ENCODE measurements at places on chromosomes 11 and 22.
A peak's percentile ranks its signal among the peaks of the same experiment; 100 is the strongest.

GRCh38 chr11:34204396-34205279, 99.2 kb downstream of the NAT10 start:
- no peak for DNase-seq

DNA sequence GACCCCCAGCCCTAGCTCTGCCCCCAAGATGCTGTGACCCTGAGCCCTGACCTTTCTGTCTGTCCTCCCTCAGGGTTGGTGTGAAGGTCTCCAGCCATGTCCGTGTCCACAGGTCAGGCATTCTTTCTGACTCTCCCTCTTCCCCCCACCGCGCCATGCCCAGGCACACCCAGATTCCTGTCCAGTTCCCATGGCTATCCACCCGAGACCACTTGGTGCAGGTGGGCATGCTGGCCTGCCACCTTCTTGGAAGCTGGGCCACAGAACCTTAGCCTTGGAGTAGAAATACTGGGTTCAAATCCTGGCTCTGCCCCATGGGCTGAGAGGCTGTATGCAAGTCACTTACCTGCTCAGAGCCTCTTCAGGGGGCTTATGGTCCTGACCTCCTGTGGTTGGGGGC, 2.3 kb upstream of the PLCB3 start:
- DNase-seq: no peak

GRCh38 chr22:27796829-27797519, 4.6 kb downstream of the MN1 start:
- no peak for DNase-seq

DNA sequence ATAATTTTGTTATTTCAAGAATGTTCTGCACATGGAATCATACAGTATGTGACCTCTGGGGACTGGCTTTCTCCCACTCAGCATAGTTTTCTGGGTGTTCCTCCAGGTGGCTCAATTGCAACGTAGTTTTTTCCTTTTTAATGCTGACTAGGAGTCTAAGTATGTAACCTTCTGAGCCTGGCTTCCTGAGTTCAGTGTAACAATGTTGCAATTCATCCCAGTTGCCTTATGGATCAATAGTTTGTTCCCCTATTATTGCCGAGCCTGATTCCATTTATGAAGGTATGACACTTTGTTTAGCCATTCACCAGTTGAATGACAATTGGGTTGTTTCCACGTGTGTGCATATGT, 128.3 kb downstream of the CRYBB2 start:
- DNase-seq: no peak

DNA sequence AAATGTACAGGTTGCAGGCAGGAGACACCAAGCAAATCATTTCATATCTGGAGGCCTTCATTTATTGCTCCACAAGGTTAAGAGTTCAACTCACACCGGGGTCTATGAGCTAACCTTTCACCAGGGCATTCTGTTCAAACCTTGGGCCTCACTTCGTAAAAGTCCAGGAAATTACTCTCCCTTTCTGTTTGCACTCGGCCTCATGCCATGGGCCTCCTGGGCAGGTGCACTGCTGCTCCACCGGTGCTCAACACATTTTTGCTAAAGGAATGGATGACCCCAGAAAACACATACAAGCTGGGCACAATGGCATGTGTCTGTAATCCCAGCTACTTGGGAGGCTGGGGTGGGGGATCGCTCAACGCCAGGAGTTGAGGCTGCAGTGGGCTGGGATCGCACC, 16.6 kb upstream of the RRP7A start:
- no peak for DNase-seq

- DNase-seq: no peak
Measured at GRCh38 chr22:24973872-24974271, 21.4 kb downstream of the KIAA1671 start.

GRCh38 chr22:24391836-24392217, 35.6 kb upstream of the ADORA2A start:
- peak; percentile 9 for DNase-seq

DNA sequence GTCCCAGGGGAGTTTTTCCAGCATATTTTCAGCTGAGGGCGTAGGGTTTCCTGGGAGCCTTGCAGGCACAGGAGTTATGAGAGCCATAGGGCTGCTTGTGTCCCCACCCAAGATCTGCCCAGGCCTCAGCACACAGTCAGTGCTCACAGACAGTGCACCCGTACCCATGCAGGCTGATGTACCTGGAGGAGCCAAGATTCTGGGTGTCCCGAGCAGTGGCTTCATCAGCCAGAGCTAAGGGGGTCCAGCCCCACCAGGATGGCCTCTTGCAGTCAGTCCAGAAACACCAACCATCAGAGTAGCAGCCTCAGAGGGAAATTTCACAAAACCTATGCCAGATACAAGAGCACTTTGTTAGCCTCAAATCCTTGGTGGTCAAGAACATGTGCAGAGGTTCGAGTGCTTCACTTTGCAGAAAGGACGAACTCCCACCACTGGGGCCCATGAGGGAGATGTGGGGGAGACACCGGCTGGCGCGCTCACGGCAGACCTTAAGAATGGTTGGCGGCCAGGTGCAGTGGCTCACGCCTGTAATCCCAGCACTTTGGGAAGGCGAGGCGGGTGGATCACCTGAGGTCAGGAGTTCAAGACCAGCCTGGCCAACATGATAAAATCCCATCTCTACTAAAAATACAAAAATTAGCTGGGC, 43.8 kb upstream of the RTL6 start:
- no peak for DNase-seq

GRCh38 chr11:44559207-44559939, 6.1 kb upstream of the CD82 start:
- peak; percentile 89 for DNase-seq

DNA sequence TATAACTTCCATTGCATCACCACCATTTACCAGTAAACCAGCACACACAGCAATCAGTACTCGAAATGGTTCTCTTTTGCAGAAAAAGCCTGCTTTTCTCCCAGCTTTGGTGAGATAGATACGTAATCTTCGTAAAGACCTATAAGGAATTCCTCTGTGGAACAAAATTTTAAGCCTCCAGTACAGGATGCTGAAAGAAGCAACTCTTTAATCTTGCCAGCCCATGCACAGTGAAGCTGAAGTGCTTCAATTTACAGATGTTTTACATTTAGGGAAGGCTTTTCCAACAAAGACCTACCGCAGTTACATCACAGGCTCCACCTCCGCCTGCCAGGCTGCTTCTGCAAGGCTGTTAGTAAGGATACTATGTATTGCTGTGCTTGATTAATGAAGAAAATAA, 1.9 kb downstream of the ELMOD1 start:
- DNase-seq: no peak

- DNase-seq: no peak
Measured at GRCh38 chr11:115317277-115318185, 186.7 kb downstream of the CADM1 start.

- no peak for DNase-seq
Measured at GRCh38 chr11:31722754-31723153, 88.4 kb downstream of the PAX6 start.

- DNase-seq: peak; percentile 78
Measured at GRCh38 chr11:33063326-33063881, 24.0 kb downstream of the TCP11L1 start.

DNA sequence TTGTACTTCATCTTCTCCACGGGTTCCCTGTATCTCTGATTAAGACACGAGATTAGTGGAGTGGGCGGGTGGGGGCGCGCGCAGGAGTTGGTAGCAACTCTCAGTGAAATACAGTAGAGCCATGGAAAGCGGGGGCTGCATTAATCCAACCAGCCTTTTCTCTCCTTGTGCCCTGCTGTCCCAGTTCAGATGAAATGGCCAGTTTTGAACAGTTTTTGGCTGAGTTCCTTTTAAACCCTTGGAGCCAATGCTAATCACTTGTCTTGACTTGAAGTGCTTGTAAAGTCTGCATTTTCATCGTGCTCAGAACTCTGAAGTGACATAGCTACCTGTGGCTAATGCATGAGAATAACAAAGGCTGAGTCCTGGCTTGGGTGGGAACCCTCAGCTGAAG, 734 bp upstream of the TMEM123 start:
- no peak for DNase-seq

DNA sequence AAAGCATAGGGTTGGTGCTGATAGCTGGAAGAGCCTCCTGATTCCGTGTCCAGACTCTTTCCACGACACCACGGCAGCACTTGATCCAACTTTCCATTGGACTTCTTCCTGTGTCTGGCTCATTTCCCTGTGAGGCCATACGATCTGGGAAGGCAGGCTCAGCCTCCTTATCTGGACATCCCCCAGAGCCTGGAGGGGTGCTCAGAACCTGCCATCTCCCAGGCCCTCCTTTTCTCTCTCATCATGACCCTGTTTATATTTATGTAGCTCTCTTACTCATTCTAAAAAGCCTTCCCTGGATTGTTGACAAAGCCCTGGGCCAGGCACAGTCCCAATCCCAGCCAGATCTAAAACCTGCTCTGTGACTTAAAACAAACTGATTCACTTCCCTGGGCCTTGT, 7.8 kb upstream of the BCL9L start:
- no peak for DNase-seq

GRCh38 chr11:4577761-4578160, 3.8 kb upstream of the OR52I2 start:
- no peak for DNase-seq

DNA sequence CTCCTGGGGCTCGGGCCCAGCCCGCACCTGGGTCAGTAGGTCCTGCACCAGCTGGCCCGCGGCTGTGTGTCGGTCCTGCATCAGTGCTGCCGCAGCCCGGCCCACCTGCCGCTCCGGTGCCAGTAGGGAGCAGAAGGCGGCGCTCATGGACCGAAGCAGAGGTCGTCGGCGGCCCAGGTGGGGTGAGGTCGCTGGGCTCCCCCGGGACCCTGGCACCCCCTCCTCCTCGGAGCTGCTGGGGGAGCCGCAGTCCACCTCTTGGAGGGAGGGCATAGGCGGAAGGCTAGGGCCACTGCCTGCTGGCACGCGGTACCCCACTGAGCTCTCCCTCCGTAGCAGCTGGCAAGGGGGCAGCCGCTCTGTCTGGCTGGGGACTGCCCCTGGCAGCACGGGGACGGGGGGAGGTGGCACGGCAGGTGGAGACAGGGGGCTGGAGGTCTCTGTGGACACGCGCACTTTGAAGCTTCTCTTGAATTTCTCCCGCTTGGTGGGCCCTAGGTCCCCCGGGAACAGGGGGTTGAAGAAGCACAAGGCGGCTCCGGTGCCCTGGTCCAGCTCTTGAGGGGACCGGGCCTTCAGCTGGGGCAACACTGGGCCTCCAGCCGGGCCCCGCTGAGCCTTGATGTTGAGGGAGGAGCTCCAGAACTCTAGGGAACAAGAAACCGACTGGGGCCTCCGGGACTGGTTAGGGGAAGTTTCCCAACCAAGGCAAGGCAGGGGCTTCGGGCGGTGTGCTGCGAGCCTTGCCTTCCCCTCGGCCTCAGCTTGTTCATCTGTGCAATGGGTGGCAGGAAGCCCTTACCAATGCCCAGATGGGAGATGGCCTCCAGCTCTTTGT, 1.4 kb downstream of the RIN1 start:
- peak; percentile 64 for DNase-seq

GRCh38 chr22:20091690-20092476, 11.8 kb downstream of the DGCR8 start:
- no peak for DNase-seq

GRCh38 chr11:127649071-127649470, 648.5 kb upstream of the KIRREL3 start:
- no peak for DNase-seq

DNA sequence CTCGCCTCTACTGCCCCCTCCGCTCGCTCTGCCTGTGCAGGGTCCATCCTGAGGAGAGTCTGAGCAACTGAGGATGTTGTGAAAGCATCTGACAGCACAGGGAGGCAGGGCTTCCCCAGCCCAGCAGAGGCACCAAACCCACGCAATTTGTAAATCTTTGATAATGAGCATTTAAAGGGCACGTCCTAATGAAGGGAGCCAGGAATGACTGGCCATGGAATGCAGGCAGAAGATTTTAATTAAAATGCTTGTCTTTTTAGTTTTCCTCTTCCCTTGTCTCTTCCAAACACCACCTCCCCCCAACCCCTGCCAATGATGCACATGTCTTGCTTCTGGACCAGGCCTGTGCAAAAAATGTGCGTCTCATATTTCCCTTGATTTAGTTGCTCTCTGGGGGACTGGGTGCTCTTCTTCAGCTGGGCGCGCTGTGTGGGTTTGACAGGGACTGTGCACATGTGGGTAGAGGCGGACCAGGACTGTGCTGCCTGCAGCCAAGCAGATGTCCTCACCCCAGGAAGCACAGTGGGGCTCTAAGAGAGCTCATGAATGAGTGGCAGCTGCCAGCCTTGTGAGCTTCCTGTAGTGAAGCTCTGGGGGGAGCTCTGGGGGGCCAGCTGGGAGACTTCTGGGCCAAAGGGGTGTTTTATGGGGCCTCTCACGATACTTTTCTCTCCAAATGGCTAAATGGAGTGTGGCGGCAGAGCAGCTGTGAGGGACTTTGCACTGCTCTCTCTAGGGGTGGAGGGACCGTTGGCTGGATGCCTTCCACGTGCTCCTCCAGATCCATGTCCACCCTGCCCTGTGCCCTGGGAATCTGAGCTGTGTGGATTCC, 273.5 kb downstream of the ST3GAL4 start:
- no peak for DNase-seq

DNA sequence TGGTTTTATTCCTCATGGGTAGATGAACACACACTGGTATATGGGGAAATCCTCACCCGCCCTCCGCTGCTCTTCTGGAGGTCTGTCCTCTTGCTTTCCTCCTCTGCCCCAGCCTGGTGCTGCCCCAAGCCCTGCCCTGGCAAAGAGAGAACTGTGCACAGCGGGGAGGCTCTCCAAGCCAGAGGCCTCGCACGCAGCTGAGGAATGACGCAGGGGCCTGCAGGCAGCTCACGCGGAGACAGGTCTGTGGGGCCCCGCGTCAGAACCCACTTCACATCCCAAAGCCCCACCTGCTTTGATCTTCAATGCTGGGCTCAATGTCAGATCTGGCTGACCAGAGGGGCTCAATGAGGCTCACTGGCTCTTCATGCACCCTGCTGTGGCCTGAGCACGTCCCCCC, 10.0 kb downstream of the GATD1 start:
- DNase-seq: no peak

- no peak for DNase-seq
Measured at GRCh38 chr22:37175414-37176281, 12.4 kb downstream of the C1QTNF6 start.

DNA sequence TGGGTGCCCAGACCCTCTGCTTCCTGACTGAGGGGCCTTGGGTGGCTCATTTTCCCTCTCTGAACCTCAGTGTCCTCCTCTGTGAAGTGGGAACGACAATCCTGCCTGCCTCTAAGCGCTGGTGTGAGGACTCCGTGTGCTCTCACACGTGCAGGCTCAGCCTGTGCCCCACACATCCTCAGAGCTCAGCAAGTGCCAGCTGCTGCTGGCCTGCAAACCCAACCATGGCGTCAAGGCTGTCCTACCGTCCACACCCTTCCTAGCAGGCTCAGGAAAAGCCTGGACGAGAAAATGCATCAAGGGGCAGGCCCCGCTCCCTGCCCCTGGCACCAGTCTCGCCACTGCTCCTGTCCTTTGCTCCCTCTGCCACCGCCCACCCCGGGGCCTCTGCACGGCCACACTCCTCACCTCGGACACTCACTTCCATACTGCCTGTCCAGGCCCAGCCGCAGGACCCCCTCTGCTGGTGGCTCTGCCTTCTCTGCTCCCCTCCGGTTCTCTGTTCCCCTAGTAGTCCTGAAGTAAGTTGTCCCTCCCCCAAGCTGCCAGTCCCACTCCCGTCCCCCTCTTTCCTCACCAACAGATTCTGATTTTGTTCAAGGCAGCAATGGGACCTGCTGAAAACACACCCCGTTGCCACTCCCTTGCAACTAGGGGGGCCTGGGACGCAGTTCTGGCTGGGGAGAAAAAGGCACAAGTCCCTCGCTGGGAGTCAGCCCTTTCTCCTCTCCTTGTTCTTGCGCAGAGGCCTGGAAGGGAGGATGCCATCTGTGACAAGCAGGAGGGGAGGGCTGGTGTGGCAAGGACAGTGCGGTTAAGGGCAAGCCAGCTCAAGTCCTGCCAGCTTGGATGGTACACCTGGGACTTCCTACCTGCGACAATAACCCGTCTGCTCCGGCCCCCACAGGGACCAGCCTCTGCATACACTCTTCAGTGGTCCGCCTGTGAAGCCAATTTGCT, 62.2 kb downstream of the ARFGAP3 start:
- no peak for DNase-seq
